ENCODE measurements at places on chromosomes 2 and 18.
A peak's percentile ranks its signal among the peaks of the same experiment; 100 is the strongest.

GRCh38 chr2:237754182-237754581, 44.4 kb upstream of the RBM44 start:
- no peak for DNase-seq

GRCh38 chr2:5132281-5132680, 559.9 kb upstream of the SOX11 start:
- no peak for DNase-seq

- DNase-seq: no peak
Observed at GRCh38 chr2:213148572-213149261, 2.7 kb downstream of the IKZF2 start.

GRCh38 chr2:228181098-228182019, at the start of gene SPHKAP:
SPHKAP (minus strand) TSS chr2:228181687; CDS start chr2:228181598, 89 bp downstream.
- peak; percentile 41 for DNase-seq

GRCh38 chr2:234491281-234491680, 5.6 kb downstream of the ARL4C start:
- DNase-seq: no peak

DNA sequence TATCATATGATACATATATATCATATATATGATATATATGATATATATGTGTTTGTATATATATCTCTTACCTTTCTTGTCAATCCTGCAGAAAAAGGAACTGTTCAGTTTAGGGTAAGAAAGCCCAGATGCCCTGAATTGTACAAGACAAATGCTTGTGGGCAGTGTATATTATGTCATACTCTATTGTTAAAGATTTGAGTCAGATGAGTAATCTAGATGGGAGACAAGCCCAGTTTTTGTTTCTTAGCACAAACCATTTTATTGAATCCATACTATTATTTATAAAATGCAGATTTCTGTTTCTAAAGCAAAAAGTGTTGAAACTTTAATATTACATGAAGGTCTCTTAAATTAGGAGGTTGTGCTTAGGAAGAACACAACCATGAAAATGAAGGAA, 90.6 kb downstream of the VRK2 start:
- DNase-seq: peak; percentile 14

- no peak for DNase-seq
Observed at GRCh38 chr2:96546797-96547196, 10.2 kb downstream of the ARID5A start.

DNA sequence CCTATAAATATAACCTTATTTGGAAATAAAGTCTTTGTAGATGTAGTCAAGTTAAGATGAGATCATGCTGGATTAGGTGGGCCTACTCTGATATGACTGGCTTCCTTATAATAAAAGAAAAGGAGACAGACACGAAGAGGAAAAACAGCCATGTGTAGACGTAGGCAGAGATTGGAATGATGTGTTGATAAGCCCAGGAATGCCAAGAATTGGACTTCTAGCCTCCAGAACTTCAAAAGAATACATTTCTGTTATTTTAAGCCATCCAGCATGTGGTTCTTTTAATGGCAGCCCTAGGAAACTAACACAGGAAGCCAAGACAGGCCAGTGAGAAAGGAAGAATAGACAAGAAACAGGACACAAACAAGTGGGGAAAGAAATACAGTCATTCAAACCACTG, 68.6 kb downstream of the NYAP2 start:
- no peak for DNase-seq

DNA sequence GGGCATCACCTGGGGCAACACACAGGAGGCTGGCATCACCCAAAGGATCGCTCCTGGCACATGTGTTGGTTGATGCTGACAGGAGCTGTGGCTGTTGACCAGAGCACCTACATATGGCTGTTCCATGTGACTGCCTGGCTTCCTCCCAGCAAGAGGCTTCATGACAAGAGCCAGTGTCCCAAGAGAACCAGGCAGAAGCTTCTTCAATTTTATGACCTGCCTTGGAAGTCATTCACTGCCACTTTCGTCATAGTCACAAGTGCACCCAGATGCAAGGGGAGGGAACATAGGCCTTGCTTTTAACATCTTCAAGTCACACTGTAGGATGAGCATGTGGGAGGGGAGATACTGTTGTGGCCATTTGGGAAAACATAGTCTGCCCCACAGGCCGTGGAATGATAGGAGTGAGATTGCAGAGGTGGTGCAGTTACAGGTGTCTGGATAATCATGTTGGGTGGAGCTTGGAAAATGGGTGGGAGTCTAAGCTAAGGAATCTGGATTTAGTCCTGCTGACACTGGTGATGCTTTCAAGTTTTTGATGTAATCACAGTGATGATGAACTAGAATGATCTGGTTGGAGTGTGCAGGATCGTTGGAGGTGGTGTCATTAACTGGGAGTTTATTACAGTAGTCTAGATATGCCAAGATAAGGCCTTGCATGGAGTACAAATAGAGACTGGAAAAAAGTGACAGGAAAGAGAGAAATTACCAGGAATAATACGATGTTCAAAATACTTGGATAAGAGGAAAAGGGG, 107.0 kb downstream of the RAPGEF4 start:
- DNase-seq: no peak

DNA sequence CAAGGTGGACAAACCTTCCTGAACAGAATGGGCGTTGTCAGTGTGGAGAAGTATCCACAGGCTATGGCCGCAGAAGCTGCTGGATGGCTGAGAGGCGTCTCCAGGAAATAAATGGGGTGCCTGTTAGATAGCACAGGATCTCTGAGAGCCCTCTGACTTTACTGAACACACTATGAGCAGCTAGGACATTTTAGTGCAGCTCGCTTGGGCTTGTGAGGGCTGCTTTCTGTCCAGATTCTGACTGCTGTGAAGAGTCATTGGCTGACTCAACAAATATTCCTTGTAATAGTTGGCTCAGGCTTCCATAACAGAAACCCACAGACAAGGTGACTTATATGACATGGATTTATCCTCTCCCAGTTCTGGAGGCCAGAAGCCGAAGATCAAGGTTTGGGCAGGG, 100.2 kb upstream of the SNTG2 start:
- no peak for DNase-seq

DNA sequence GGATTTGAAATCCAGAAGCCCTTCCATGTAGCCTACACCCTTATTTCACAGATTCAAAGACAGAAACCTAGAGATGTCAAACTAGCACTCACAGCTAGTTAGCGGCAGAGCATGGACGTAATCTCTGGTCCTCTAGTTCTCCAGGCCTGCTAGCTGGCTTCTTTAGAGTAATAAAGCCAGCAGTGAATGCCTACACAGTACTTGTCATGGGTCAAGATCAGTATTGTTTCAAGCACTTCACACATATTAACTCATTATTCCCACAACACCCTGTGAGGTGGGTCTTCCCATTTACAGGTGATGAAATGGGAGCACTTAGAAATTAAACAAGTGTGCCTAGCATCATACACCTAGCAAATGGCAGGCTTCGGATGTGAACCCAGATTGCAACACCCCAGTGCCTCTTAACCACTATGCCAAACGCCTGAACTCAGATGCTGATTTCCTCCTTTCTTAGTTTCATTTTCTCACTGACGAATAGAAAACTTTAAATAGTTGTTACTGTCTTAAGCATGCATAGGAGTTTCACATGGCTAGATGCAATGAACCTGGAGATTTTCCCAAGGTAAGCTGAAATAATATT, 14.5 kb upstream of the ZBTB14 start:
- DNase-seq: no peak

- peak; percentile 82 for DNase-seq
Observed at GRCh38 chr2:174683392-174683759, 80.9 kb downstream of the CHRNA1 start.

- DNase-seq: no peak
Observed at GRCh38 chr18:13909141-13909940, 6.0 kb downstream of the MC2R start.

GRCh38 chr2:194332799-194333490, 1324.1 kb upstream of the SLC39A10 start:
- DNase-seq: no peak

- DNase-seq: no peak
Observed at GRCh38 chr2:159026170-159026569, 57.7 kb downstream of the TANC1 start.
